Sigmoid colon (tissue), 7 donors: ENCODE measurements at places on chromosomes 11 and 22. TPM values are rescaled to one million over a fixed set of nuclear protein-coding genes. Genes with fewer than 3 reads are reported as not detected.

DNA sequence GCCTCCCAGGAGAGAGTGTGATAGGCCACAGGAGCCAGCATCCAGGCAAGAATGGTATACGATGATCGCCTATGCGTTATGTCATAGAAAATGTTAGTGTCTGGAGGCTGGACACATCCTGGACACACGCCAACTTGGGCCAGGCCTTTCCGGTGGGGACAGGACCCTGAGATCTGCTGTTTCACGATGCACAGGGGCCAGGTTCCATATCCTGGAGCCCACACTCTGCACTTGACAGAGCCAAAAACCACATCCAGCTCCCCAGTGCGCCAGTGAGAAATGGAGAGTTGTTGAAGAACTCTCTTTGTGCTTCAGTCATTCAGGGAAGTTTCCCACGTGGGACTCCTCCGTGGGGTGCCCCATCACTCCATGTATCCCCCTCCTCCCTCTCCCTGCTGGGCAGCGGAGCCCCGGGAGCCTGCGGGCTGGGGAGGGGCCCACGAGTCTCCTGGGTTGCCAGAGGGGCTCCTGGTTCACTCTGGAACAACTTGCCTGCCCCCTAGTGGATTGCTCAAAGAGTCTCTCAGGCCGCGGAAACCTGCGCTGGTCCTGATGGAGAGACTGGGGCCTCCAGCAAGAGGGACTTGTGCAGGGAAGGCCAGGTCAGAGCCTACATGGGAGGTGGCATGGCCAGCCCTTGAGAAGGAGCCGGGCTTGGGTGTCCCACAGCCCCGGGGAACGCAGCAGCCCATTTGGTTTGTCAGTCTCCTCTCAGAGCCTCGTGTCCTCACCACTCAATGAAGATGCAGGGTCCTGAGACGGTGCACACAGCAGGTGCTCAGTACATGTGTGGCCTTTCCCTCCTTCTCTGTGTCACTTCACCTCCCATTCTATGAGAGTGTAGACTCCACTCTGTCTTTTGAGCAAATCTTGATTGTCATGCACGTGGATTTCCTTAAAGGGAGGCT, 10.2 kb upstream of the LRRC32 start:
- no peaks in the 10 kb centered on the region for H3K36me3 ChIP-seq
- no peaks in the 10 kb centered on the region for H3K27me3 ChIP-seq
- peak; percentile 86 for DNase-seq
- no peak overlapping the region for H3K27ac ChIP-seq
- peaks cover 10% of the 10 kb centered on the region for H3K4me1 ChIP-seq
- no peak overlapping the region for H3K4me3 ChIP-seq

DNA sequence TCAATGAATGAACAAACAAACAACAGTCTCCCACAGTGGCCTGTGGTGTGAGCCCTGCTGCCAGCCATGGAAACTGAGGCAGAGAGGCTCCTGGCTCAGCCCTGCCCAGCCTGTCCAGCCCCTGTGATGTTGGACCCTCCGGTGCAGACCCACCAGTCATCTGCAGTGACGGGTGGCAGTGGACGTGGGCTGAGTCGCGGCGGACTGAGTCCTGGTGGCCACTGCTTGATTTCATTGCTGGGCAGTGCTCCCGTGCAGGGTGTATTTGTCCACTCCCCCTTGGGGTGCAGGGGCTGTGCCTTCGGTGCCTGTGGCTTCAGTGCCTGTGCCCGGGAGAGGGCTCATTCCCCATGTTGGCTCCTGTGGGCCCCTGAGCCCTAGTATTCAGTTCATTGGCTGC, 31.9 kb upstream of the MUC5AC start:
- H3K27me3 ChIP-seq, result no peaks in the 10 kb centered on the region
- H3K36me3 ChIP-seq, result no peaks in the 10 kb centered on the region
- H3K27ac ChIP-seq, result no peak overlapping the region
- no peaks in the 10 kb centered on the region for H3K4me1 ChIP-seq
- peak; percentile 47 for DNase-seq

- H3K4me3 ChIP-seq, result no peak overlapping the region
- H3K4me1 ChIP-seq, result peaks cover 6% of the 10 kb centered on the region
- H3K27ac ChIP-seq, result no peak overlapping the region
- H3K27me3 ChIP-seq, result no peaks in the 10 kb centered on the region
- H3K36me3 ChIP-seq, result no peaks in the 10 kb centered on the region
Measured at GRCh38 chr22:27336151-27337090, 465.1 kb downstream of the MN1 start.

- no peak overlapping the region for H3K4me3 ChIP-seq
- peak; percentile 74 for DNase-seq
- peaks cover 18% of the 10 kb centered on the region for H3K4me1 ChIP-seq
- H3K27ac ChIP-seq, result peak overlapping the region; percentile 93
- no peaks in the 10 kb centered on the region for H3K36me3 ChIP-seq
Measured at GRCh38 chr11:59756845-59757244, 1.7 kb downstream of the STX3 start.

GRCh38 chr11:66834539-66834845, 8.7 kb upstream of the RCE1 start:
- H3K4me3 ChIP-seq, result no peak overlapping the region
- no peaks in the 10 kb centered on the region for H3K36me3 ChIP-seq
- no peaks in the 10 kb centered on the region for H3K4me1 ChIP-seq

DNA sequence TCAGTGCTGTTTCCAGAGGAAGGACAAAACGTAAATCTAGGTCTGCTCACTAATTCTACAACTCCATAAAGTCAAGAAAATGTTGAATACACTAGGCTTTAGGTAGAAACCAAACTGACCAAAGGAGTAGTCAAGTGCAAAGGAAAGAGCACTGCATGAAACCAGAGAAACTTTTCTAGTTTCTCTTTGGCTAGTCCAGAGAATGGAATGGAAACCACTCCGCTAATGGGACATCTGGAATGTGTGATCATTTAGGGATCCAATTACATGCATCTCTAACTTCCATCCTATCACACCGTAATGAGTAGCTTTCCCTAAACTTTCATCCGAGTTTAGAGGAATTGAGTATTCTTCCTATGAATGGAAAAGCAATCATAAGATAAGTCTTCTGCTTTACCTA, 2.4 kb downstream of the OR52M1 start:
- no peaks in the 10 kb centered on the region for H3K36me3 ChIP-seq
- DNase-seq, result no peak

DNA sequence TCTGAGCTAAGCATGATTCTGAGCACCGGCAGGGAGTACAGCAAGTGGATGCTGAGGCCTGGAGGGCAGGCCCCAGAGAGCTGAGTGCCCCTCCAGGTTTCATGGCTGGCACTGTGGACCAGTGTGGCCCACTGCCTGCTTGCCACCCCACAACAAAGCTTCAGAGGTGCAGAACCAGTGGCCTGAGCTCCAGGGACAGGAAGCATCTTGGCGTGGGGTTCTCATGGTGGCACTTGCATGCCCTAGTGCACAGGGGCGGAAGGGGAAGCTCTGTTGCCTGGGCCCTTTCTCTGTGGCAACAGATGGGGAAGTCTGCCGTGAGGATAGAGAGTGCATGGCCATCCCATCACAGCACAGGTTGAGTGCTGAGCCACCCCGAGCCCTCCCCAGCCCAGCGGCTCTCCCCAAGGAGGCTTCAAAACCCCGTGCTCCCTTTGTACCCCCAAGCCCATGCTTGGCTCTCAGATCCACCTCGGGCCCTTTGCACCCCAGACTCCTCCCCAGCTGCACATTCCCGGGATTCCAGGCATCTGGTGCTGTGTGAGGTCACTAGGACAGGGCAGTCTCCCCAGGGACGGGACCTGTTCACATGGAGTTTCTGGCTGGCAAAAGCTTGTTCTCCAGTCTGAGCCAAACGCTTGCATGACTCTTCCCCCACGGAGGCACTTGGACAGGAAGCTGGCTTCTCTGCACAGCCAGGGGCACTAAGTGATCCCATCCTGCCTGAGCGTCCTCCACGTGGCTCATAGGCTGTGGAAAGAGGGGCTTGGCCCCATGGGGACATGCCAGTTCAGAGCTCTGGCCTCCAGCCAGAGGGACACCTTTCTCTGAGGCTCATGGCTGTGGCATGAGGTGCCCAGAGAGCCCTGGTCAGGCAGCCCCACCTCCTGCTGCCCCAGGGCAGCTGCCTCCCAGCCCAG, 4.2 kb downstream of the SLC25A1 start:
- no peaks in the 10 kb centered on the region for H3K4me1 ChIP-seq
- H3K27me3 ChIP-seq, result peaks cover 2% of the 10 kb centered on the region
- H3K27ac ChIP-seq, result no peak overlapping the region
- DNase-seq, result peak; percentile 73
- H3K36me3 ChIP-seq, result no peaks in the 10 kb centered on the region

GRCh38 chr11:65274735-65275682, 13.2 kb downstream of the POLA2 start:
- H3K4me3 ChIP-seq, result no peak overlapping the region
- peak; percentile 93 for DNase-seq

GRCh38 chr11:102704841-102705240, 728 bp downstream of the MMP27 start:
- H3K27me3 ChIP-seq, result no peaks in the 10 kb centered on the region
- no peak for DNase-seq
- H3K27ac ChIP-seq, result no peak overlapping the region
- no peaks in the 10 kb centered on the region for H3K4me1 ChIP-seq
- H3K36me3 ChIP-seq, result no peaks in the 10 kb centered on the region

DNA sequence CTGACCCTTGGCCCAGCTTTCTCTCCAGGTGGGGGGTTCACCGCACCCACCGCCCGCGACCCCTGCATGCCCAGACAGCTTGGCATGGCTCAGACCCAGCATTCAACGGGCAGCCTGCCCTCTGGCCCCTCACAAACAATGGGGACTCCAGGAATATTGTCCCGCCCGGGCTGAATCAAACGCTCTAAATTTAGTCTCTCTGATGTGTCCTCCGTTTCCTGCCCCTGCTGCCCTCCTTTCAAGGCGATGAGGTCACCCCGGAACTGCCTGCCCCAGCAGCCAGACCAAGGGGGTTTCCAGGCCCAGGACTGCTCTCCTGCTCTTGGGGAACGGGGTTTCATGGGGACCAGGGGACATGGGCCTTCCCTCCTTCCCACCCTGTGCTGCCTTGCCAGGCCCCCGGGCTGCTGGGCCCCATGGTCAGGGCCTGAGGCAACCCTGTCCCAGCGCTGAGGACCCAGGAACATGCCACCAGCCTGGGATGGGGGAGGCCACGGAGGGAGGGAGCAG, 10.1 kb upstream of the PDGFB start:
- H3K27ac ChIP-seq, result peak overlapping the region; percentile 51
- H3K36me3 ChIP-seq, result no peaks in the 10 kb centered on the region
- no peak overlapping the region for H3K4me3 ChIP-seq

- peak overlapping the region; percentile 56 for H3K4me3 ChIP-seq
- H3K4me1 ChIP-seq, result peaks cover 54% of the 10 kb centered on the region
- H3K36me3 ChIP-seq, result no peaks in the 10 kb centered on the region
Measured at GRCh38 chr11:61826930-61827570, 1.1 kb upstream of the FADS2 start.

- no peak overlapping the region for H3K4me3 ChIP-seq
- H3K4me1 ChIP-seq, result no peaks in the 10 kb centered on the region
Measured at GRCh38 chr11:17972987-17973386, 39.9 kb downstream of the SERGEF start.

GRCh38 chr22:37560608-37561211, 430 bp downstream of the CDC42EP1 start:
- H3K27ac ChIP-seq, result peak overlapping the region; percentile 97
- no peaks in the 10 kb centered on the region for H3K27me3 ChIP-seq
- peaks cover 56% of the 10 kb centered on the region for H3K4me1 ChIP-seq
- peak overlapping the region; percentile 69 for H3K4me3 ChIP-seq
- DNase-seq, result peak; percentile 81

- DNase-seq, result peak; percentile 49
- no peak overlapping the region for H3K27ac ChIP-seq
- H3K27me3 ChIP-seq, result no peaks in the 10 kb centered on the region
- peaks cover 9% of the 10 kb centered on the region for H3K36me3 ChIP-seq
- no peak overlapping the region for H3K4me3 ChIP-seq
Measured at GRCh38 chr11:11279956-11280689, 72.9 kb downstream of the CSNK2A3 start.

The OR52I1 gene
- polyA plus RNA-seq, result not detected

The RAB36 gene
- 0.60 TPM for polyA plus RNA-seq

The KCNJ5 gene
- polyA plus RNA-seq, result not detected

The YPEL4 gene
- polyA plus RNA-seq, result 1.2 TPM
